ENCODE measurements at places on chromosomes 5 and 9.

- DNase-seq = no peak
These were observed 356.4 kb upstream of the CCNH start for GRCh38 chr5:87769157-87769556.

GRCh38 chr9:110224583-110224982 lies 16.6 kb upstream of the C9orf152 start:
- DNase-seq = no peak

DNA sequence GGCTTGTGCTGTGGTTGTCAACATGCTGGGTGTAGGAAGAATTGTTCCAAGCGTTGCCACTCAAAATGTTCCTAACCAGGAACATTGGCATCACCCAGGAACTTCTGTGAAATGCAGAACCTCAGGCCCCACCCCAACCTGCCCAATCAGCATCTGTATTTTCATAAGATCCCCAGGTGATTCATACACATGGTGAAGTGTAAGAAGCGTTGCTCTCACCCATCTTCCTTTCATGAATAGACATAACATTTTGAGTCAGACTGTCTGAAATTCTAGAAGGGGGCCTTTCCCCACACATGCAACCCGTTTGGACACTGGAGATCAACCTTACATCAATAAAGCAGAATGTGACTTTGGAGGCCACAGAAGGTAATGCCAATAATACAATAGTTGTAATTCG lies 9.3 kb upstream of the AFAP1L1 start:
- no peak for DNase-seq

- DNase-seq = no peak
These were observed 11.1 kb downstream of the BRD3 start for GRCh38 chr9:134056483-134057306.

DNA sequence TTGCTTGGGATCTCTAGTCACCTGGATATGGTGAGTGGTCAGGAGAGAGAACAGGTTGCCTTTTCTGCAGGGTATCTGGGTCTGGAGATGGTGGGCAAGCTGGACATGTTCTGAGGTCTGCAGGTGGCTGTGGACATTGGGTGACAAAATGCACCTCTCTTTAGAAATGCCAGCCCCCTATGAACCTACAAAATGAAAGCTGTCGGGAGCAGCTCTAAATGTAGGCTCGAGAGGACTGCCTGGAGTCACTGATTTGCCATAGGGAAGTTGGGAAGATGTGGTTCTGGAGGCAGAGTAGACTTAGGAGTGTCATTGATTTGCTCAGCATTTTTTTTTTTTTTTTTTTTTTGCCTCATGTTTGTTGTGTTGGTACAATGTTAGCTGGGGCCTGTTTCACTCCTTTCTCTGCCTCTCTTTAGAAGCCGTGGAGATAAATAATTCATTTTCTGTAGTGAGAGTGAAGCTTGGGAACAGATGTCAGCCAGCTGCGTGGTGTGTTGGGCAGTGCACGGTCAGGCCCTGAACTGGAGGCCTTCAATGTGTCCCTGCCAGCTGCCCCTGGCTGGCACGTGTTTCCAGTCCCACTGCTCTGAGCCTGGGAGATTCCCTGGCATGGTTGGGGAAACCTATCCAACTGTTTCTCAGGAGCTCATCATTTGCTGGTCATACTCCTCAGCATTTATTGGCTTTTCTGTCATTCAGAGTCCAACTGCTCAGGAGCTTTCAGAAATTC lies 5.4 kb downstream of the RGS3 start:
- DNase-seq = no peak

GRCh38 chr5:154349626-154350264 lies 96.1 kb upstream of the SAP30L start:
- DNase-seq = no peak

GRCh38 chr5:36494028-36494427 lies 112.4 kb upstream of the SLC1A3 start:
- no peak for DNase-seq

DNA sequence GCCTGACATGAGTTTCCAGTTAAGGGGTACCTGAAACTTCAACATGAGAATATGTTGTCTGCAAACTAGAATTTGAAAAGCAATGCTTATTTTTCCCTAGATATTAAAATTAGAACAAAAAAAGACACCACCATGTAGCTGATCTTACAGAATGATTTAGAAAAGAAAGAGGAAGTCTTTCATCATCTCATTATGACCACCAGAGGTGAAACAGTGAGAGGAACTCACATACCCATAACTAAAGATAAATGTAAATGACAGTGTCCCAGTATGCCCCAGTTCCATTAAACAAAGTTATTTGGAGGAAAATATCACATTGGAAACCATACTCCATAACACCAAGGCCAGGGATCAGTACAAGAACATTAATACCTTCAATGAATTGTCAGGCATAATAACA lies 6.9 kb downstream of the TAF7 start:
- no peak for DNase-seq

- no peak for DNase-seq
These were observed 61.3 kb upstream of the ELL2 start for GRCh38 chr5:96022971-96023370.

DNA sequence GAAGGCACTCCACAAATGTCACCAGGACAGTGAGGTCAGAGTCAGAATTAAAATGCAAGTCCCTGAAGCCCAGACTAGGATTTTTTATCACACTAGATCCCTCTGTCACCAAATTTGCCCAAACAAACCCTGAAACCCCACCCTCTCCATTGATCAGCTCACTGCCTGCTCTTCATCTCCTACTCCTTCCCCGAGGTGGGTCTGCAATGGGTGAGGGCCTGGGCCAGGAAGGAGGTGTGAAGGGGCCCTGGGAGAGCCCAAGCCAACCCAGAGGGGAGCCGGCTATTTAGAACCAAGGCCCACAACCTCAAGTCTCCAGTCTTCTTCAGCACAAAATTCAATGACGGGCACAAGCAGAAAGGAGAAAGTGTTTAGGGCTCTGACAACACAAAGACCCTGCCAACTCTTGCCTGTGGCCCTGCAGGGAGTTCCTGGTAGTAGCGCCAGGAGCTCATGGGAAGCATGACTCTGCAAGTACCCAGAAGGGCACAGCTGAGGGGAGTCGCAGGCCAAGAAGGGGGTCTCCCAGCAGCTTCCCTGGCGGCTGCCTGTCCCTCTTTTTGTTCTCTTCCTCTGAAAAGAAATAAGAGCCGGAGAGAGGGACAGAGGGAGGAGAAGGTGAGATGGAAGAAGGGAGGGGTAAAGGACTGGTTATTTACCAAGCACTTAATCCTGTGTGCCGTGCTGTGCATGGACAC lies 5.5 kb downstream of the FOXI1 start:
- no peak for DNase-seq

GRCh38 chr5:156764176-156764971 lies 85.7 kb upstream of the PPP1R2B start:
- no peak for DNase-seq

DNA sequence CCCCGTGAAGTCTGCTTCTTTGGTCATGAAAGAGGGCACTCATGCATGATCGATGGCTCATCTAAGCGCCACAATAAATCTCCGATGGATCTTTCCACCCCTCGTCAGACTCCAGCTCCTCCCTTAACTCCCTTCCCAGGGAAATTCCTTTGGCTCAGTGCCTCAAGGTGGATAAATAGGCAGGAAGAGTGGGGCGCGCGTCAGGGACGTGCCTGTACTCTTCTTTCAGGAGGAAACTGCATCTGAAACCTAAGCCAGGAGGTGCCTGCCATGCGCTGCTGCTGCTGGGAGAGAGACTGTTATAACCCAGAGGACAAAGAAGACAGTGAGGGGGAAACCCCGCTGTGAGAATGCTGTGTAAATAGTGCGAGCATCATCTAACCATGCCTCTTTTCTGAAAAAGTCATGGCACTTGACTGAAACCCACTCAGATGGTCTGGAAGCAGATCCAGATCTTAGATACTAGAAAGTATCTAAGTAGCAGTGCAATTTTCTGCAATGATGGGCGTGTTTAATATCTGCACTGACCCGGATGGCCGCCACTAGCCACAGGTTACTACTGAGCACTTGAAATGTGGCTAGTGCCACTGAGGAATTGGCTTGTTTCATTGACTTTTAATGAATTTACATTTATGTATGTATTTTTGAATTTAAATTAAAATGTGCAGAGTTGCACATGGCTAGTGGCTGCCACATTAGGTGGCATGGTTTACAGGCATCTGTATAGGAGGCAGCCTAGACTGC lies 120.3 kb upstream of the BASP1 start:
- DNase-seq = no peak
